Muscle of leg (tissue), 16 donors: ENCODE measurements at places on chromosomes 6 and 20. TPM values are rescaled to one million over a fixed set of nuclear protein-coding genes. Genes with fewer than 3 reads are reported as not detected.

DNA sequence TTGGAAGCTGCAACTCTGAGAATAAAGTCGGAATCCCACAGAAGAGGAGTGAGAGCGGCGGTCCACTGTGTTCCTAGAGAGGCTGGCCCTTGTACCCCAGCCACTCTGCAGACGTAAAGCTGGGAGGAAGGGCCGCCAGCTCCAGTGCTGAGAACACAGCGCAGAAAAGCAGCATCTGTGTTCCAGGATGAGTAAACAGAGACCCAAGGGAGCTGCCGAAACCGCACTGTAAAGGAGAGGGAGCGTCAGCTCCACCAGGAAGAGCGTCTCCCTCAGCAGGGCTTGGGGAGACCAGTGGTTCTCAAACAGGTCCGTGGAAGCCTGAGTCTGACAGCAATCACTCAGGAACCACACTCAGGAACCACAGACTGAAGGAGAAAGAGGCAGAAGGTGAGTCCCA lies 134.0 kb downstream of the WDR27 start:
- DNase-seq: peak; percentile 39

DNA sequence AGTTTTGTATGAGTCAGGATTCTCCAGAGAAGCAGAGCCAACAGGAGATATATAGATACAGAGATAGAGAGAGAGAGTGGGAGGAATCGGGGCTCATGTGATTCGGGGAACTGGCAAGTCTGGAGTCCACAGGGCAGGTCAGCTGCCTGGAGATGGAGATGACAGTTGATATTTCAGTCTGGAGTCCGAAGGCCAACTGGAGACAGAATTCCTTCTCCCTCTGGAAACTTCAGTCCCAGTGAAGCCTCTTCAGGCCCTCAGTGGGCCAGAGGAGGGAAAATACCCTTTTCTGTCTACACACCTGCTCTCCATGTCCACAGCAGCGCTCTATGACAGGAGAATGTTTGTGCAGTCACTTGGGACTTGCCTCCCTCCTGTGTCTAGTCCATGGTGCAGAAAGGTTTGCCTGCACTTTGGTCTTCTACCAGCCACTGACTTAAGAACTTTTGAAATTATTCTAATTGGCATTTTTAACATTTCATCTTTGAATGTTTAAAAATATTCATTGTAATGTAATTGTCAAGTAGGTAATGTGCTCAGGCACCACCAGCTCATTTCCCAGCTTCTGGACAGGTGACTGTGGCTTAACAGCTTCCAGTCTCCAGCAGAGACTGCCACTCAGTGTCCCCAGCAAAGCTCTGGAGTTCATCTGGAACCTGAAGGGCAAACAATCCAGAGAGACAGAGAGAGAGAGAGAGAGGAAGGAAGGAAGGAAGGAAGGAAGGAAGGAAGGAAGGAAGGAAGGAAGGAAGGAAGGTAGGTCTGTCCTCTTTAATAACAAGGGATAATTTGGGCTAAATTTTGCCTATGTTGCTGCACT lies 43.8 kb upstream of the AFDN start:
- DNase-seq: no peak

DNA sequence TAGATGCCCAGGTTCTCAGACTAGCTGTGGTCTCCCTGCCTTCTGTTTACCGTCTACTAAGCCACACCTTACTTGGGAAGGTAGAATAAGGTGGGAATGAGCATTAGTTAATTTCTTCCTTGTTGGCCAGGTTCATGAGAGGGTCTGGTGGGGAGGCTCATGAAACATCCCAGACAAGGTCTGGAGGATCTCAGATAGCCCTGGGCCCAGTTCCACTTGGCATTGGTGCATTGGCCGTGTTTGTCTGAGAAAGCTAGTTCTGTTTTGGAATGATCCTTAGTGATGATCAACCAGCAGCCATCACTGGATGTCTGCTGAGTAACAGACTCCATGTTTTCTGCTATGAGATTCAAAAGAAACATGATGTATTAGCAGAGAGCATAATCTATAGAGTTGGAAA lies 155.1 kb downstream of the SLC24A3 start:
- no peak for DNase-seq

DNA sequence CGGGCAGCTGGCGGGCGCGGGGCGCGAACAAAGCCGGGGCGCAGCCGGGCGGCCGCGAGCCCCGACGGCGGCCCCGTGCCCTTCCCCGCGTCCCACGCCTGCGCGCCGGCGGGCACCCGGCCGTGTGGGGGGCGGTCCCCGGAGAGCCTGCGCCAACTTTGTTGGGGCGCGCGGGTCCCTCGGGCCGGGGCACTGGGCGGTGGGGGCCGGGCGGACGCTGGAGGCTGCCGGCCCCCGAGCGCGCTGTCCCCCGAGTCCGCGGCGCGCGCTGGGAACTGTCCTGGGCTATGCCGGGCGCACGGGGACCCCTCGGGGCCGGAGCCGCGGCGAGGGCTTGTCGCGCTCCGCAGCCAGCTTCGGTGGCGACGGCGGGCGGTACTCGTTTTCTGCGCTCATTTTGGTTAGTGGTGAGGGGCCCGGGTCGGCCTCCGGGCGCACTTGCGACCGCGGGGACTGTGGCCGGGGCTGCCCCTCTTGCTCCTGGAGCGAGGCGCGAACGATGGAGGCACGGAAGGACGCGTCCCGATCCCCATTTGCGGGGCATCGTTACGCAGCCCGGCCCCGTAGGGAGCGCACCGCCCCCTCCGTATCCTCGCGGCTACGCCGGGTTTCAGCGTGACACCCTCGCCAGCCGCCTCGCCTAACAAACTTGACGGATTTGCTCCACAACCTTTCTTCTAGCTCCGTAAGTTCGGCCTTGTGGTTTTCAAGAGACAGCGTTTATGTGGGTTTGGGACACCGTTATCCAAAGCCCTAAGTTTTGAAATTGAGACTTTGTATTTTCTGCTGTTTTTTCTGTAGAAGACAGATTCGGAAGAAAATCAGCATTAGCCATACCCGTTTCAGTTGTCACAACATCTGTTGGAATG lies 622 bp downstream of the SS18L1 start:
- DNase-seq: peak; percentile 64

DNA sequence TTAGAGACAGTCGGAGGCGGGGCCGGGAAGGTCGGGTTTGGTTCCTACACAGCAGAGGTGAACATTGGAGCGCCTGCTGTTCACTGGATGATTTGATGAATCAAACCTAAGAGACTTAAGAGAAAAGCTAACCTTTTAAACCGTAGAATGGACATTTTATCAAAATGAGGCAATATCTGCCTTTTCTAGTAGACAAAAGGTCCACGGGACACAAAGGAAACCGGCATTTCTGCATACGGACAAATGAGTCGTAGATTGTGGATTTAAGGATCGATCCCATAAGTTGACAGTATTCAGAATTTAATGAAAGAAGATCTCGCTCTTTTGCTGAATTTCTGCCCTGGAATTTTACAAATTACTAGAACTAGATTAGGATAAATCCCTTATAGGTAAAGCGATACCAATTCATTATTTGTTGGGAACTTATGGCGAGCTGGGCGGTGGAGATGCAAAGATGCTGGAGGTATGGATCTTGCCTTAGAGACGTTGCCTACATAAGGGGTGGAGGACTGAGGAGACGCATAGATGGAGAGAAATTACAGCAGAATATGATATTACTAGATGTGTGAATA lies 400 bp downstream of the PAK1IP1 start:
- DNase-seq: no peak

SLC24A3 gene
- 14.3 TPM for polyA plus RNA-seq

CDH22 gene
- polyA plus RNA-seq: 0.43 TPM

DYNLT2 gene
- 2.6 TPM for polyA plus RNA-seq

SH3BGRL2 gene
- 6.3 TPM for polyA plus RNA-seq

MAS1 gene
- 0.53 TPM for polyA plus RNA-seq
